Skin of body (tissue), 3 donors: ENCODE measurements at places on chromosomes 3 and 15. TPM values are rescaled to one million over a fixed set of nuclear protein-coding genes. Genes with fewer than 3 reads are reported as not detected.

The PLA1A gene
- total RNA-seq = 0.20 TPM

The TRANK1 gene
- total RNA-seq = 7.9 TPM

The SEMA6D gene
- total RNA-seq = 13.9 TPM

The WWTR1 gene
- total RNA-seq = 83.2 TPM

The ENTPD3 gene
- 0.79 TPM for total RNA-seq

The ARHGEF26 gene
- total RNA-seq = 13.8 TPM

The LYZL4 gene
- total RNA-seq = not detected

The ITPKA gene
- 0.39 TPM for total RNA-seq

The SPTBN5 gene
- total RNA-seq = 1.7 TPM

The CHRNB4 gene
- not detected for total RNA-seq

The PLA2G4F gene
- total RNA-seq = 6.8 TPM

The ACP3 gene
- 21.8 TPM for total RNA-seq

The CEP70 gene
- 29.7 TPM for total RNA-seq

The RTP4 gene
- 0.79 TPM for total RNA-seq

The ADAMTS17 gene
- 17.0 TPM for total RNA-seq

The PARP3 gene
- 3.7 TPM for total RNA-seq

The GALNT15 gene
- 2.5 TPM for total RNA-seq

The GOLGA8T gene
- 0.79 TPM for total RNA-seq

The NANOGP8 gene
- total RNA-seq = 0.89 TPM

The GOLGA6D gene
- total RNA-seq = 0.30 TPM

The GOLGA6L1 gene
- not detected for total RNA-seq

The GPR87 gene
- total RNA-seq = 13.3 TPM

The PXYLP1 gene
- 24.2 TPM for total RNA-seq

The LMAN1L gene
- total RNA-seq = 0.20 TPM

The DLEC1 gene
- 0.49 TPM for total RNA-seq

The GOLGA6L4 gene
- total RNA-seq = 2.9 TPM

The TMEM44 gene
- 9.9 TPM for total RNA-seq

The FAM81A gene
- 0.39 TPM for total RNA-seq

The SLC6A1 gene
- total RNA-seq = 1.7 TPM

The GJD2 gene
- total RNA-seq = not detected

The CCDC50 gene
- total RNA-seq = 42.9 TPM

The ZPLD1 gene
- 0.10 TPM for total RNA-seq

The PRR20G gene
- total RNA-seq = not detected

The ISL2 gene
- total RNA-seq = 0.30 TPM

The CHRM5 gene
- not detected for total RNA-seq

The ATP13A5 gene
- total RNA-seq = 3.7 TPM

The LTK gene
- 0.69 TPM for total RNA-seq

The MOBP gene
- total RNA-seq = 0.10 TPM

The CLDN18 gene
- not detected for total RNA-seq

The HIGD1A gene
- 88.2 TPM for total RNA-seq

The ARNT2 gene
- total RNA-seq = 2.8 TPM

The NIT2 gene
- 17.2 TPM for total RNA-seq

The SNAP23 gene
- total RNA-seq = 58.8 TPM

The RAB27A gene
- 14.0 TPM for total RNA-seq

The RAD18 gene
- 18.1 TPM for total RNA-seq

The GRAMD2A gene
- total RNA-seq = 0.39 TPM

The NMD3 gene
- total RNA-seq = 74.7 TPM

The GREM1 gene
- 3.6 TPM for total RNA-seq

The TM6SF1 gene
- total RNA-seq = 4.5 TPM

The C3orf20 gene
- not detected for total RNA-seq

The ATXN7 gene
- total RNA-seq = 27.0 TPM
